Left lobe of liver (tissue), 2 donors: ENCODE measurements at places on chromosomes 5 and 9.

DNA sequence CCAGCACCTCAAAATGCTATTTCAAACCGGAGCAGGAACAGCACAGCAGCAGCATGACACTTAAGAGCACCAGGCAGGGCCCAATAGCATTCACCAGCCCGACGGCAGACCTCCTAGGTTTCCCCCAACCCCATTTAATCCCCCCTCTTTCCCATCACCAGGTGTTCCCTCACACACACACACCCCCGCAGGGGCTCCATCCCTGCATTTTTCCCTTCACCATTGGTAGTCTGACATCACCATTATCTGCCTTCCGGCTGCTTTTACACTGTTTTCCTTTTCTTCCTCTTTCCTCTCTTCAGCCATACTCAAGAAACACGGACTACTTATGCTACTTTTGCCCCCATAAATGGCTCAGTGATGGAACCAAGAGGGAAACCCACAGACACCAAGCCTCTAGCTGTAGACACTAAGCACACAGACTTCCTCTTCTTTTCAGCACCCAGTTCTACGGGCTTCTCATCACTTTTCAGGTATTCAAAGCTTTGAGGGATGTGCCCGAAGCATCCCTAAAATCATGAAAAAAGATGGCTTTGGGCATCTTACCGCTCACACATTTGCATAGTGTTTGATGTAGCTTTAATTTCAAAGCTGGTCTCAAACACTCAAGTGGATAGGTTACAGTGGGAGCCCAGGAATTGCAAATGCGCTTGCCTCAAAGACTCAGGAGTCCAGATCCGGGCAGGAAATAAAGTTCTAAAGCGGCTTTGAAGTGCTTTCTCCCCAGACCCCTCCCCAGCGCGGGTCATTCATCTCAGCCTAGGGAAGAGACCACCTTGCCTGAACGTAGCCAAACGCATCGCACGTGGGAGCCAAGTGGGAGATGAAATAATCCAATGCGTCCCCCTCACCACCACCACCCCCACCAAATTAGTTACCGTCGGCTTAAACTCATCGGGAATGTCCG lies 141.5 kb downstream of the TSSK1B start:
- no peak for DNase-seq

- DNase-seq, result no peak
Observed at GRCh38 chr5:60809891-60810425, 34.1 kb downstream of the ELOVL7 start.

DNA sequence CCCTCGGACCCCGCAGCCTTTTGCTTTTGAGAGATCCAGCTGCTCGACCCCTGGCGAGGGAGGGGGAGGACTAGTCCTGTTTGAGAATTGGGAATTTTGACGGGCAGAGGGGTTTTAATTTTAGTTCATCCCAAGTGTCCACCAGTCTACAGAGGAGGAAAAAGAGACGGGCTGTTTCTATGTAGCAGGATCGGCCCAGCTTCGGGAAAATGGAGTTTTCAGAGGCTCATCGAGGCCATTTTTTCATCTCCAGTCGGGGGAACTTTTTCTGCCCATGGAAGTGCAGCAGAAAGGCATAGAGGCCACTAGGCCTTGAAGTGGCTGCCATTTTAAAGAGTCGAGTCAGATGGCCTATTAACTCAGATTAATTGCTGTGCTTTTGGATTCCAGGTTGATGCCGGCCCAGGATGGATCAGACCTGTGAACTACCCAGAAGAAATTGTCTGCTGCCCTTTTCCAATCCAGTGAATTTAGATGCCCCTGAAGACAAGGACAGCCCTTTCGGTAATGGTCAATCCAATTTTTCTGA lies 1.2 kb downstream of the NSD1 start:
- DNase-seq, result no peak

DNA sequence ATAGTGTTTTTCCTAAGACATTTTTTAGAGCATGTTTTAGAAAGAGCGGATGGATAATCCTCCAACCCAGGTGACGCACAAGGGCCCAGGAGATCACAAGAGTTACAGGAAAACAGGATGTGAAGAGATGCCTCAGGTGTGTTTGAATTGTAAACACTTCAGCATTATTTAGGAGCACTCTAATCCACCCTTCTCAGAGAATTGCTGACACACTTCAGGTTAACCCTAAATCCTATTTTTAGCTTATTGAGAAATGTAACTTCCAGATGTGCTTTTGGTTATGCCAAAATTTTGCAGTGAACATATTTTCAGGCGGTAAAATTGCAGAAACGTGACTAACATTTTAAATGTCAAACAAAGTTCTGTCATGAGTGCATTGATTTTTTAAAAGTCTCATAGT lies 755.4 kb upstream of the CTNND2 start:
- no peak for DNase-seq

DNA sequence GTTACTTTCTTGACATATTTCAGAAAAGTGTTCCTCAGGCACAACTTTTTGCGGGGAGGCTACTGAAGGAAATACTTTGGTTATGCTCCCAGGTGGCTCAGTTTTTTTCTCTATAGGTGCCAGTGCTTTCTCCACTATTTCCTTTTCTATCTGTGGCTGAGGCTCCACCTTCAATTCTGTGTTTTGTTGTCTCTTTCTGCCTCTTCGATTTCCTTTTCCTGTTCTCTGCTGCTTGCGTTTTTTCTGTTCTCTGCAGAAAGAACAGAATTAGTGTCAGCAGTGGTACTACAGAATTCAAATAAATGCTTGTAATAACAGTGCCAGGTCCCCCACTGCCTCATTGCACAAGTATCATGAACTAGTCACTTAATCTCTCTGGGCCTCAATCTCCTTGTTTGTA lies 7.0 kb downstream of the HEMGN start:
- no peak for DNase-seq

DNA sequence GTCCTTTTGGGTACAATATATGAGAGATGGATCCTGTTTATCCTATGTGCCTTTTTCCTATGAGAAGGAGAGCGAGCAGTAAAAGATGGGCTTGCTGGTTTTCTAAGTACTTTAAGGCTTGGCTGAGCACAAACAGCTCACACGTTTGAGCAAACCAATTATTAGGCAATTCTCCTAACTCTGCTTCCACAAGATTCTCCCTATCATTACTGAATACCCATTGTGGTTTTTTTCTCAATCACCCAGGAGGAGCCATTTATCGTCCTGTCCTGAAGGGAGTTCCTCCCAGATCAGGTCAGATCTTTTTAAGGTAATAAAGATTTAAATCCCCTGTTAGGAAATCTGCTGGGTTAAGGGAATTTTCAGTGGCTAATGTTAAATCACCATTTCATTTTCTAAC lies 19.4 kb upstream of the C1QTNF3 start:
- no peak for DNase-seq

GRCh38 chr5:157463621-157464518 lies 3.9 kb downstream of the NIPAL4 start:
- no peak for DNase-seq
